ENCODE measurements at places on chromosomes 12 and 14. TPM values are rescaled to one million over a fixed set of nuclear protein-coding genes. Genes with fewer than 3 reads are reported as not detected.

The DICER1 gene
- 61.3 TPM for total RNA-seq

The ITGB7 gene
- under 0.01 TPM for total RNA-seq

The ABCC9 gene
- 7.4 TPM for total RNA-seq

The SYT1 gene
- 3.9 TPM for total RNA-seq

The CLEC4C gene
- not detected for total RNA-seq

The TAS2R7 gene
- total RNA-seq, result not detected

The MRPL42 gene
- total RNA-seq, result 29.3 TPM

The ERBB3 gene
- total RNA-seq, result 1.7 TPM

The METAP2 gene
- total RNA-seq, result 53.8 TPM

The AICDA gene
- not detected for total RNA-seq

The ACSS3 gene
- 26.8 TPM for total RNA-seq

The LRRC10 gene
- total RNA-seq, result not detected

The RNASE7 gene
- not detected for total RNA-seq

The GALC gene
- 19.9 TPM for total RNA-seq

The IPO8 gene
- total RNA-seq, result 35.4 TPM

The SYNDIG1L gene
- not detected for total RNA-seq

The INHBE gene
- 1.7 TPM for total RNA-seq

The GALNT6 gene
- 32.2 TPM for total RNA-seq

The VDR gene
- 8.2 TPM for total RNA-seq

The PRKCH gene
- total RNA-seq, result 0.97 TPM

The FAM181A gene
- total RNA-seq, result not detected

The DBX2 gene
- not detected for total RNA-seq

The SMOC1 gene
- not detected for total RNA-seq

The GOLGA5 gene
- total RNA-seq, result 64.7 TPM

The AQP6 gene
- not detected for total RNA-seq

The CFAP54 gene
- total RNA-seq, result 0.86 TPM

The NGB gene
- total RNA-seq, result not detected

The VWF gene
- total RNA-seq, result under 0.01 TPM

The TAS2R9 gene
- not detected for total RNA-seq

The ZFHX2 gene
- under 0.01 TPM for total RNA-seq

The SSPN gene
- 11.6 TPM for total RNA-seq

The FGF23 gene
- total RNA-seq, result not detected

The TMEM132C gene
- total RNA-seq, result not detected

The SLC8A3 gene
- total RNA-seq, result under 0.01 TPM

The AREL1 gene
- total RNA-seq, result 39.0 TPM

The RD3L gene
- total RNA-seq, result not detected

The IL26 gene
- not detected for total RNA-seq

The SERPINA9 gene
- not detected for total RNA-seq

The GPX2 gene
- total RNA-seq, result not detected

The TPPP2 gene
- total RNA-seq, result not detected

The IL23A gene
- total RNA-seq, result not detected

The ESYT1 gene
- total RNA-seq, result 300 TPM

The LHX5 gene
- not detected for total RNA-seq

The MIP gene
- total RNA-seq, result not detected

The DEPDC4 gene
- total RNA-seq, result 1.7 TPM

The SIX6 gene
- total RNA-seq, result not detected

The GDF11 gene
- total RNA-seq, result 3.9 TPM

The KLRC2 gene
- total RNA-seq, result not detected

The MUCL1 gene
- total RNA-seq, result not detected
